T-helper 17 cell (primary cell): ENCODE measurements at places on chromosomes 4 and X. TPM values are rescaled to one million over a fixed set of nuclear protein-coding genes. Genes with fewer than 3 reads are reported as not detected.

Gene ADH5
- 39.5 TPM for total RNA-seq

Gene CLNK
- 0.12 TPM for total RNA-seq

Gene JCHAIN
- 2.8 TPM for total RNA-seq

GRCh38 chrX:81195712-81196111 is 6.0 kb downstream of the HMGN5 start:
- peak; percentile 26 for DNase-seq
- H3K27ac ChIP-seq: no peak overlapping the region

DNA sequence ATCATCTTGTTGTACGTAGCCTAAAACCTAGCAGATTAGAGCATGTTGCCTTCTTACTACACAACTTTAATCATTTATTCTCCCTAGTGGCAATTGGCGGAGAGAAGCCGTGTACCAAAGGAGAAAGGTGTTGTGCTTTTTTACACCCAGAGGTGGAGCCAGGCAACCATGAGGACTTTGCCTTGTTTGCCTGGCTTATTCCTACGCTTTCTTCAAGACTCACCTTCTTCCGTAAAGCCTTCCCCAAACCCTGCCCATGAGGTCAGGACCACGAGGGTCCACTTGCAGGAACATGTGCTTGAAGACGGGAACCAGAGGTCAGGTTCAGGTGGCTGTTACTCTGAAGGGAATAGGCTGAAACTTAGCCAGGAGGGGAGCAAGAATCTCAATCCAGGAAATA is 290.5 kb downstream of the RAB28 start:
- H3K4me1 ChIP-seq: no peaks in the 10 kb centered on the region
- no peaks in the 10 kb centered on the region for H3K27me3 ChIP-seq
- H3K4me3 ChIP-seq: no peak overlapping the region
- H3K27ac ChIP-seq: no peak overlapping the region
- DNase-seq: no peak
- peaks cover 3% of the 10 kb centered on the region for H3K36me3 ChIP-seq

GRCh38 chr4:11456401-11456800 is 27.7 kb upstream of the HS3ST1 start:
- no peak overlapping the region for H3K27ac ChIP-seq
- H3K4me3 ChIP-seq: no peak overlapping the region
- H3K36me3 ChIP-seq: no peaks in the 10 kb centered on the region
- peaks cover 9% of the 10 kb centered on the region for H3K4me1 ChIP-seq

DNA sequence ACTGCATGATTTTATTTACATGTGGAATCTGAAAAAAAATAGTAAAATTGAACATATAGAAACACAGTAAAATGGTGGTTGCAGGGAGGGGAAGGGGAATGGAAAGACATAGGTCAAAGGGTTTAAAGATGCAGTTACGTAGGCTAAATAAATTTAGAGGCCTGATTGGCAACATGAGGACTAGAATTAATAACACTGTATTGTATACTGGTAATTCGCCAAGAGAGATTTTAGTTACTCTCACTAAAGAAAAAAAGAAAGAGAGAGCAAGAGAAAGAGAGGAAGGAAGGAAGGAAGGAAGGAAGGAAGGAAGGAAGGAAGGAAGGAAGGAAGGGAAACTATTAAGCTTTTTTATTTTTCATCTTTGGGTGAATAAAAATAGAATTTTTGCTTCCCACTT is 488.1 kb downstream of the PCDH10 start:
- no peaks in the 10 kb centered on the region for H3K27me3 ChIP-seq
- no peaks in the 10 kb centered on the region for H3K4me1 ChIP-seq
- no peak for DNase-seq
- H3K27ac ChIP-seq: no peak overlapping the region
- no peaks in the 10 kb centered on the region for H3K36me3 ChIP-seq
- H3K4me3 ChIP-seq: no peak overlapping the region

DNA sequence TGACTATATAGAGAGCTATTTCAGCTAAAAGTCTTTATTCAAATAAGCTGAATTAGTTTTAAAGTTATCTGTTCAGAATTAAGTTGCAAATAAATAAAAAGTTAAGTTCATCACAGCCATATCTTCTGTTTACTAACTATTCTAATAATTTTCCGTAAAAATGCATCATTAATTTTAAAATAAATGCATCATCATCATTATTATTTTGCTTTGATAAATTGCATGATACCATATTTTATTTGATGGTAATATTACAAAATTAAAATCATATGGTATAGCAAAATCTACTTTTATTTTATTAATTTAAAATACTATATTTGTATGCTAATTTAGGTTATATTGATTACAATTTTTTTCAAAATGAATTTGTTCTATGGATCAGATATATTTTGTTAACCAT is 357.3 kb upstream of the NDST4 start:
- H3K27ac ChIP-seq: no peak overlapping the region
- DNase-seq: no peak
- no peak overlapping the region for H3K4me3 ChIP-seq
- no peaks in the 10 kb centered on the region for H3K27me3 ChIP-seq
- H3K36me3 ChIP-seq: no peaks in the 10 kb centered on the region

- H3K4me3 ChIP-seq: no peak overlapping the region
- no peaks in the 10 kb centered on the region for H3K36me3 ChIP-seq
- no peak for DNase-seq
- H3K27ac ChIP-seq: no peak overlapping the region
- H3K4me1 ChIP-seq: no peaks in the 10 kb centered on the region
These were observed 75.5 kb downstream of the ANXA10 start for GRCh38 chr4:168167714-168168284.

DNA sequence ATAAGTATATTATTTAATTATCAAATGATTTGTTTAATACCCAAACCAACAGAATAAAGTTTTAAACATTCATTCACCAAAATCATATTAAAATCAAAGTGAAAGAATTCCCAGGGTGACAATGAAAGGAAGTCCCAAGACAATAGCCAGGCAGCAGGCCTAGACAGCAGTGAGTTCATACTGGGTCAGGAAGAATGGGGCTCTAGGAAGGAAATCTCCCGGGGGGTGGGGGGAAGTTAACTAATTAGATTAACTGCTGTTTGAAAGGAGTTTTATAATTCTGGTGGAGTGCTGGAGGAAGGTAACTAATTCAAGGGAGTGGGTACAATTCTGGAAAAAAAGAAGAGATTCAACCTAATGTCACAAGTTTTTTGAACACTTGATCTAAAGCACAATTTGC is 104.1 kb downstream of the ZAR1 start:
- H3K36me3 ChIP-seq: peaks cover 10% of the 10 kb centered on the region
- H3K27me3 ChIP-seq: no peaks in the 10 kb centered on the region
- DNase-seq: no peak
- H3K4me3 ChIP-seq: no peak overlapping the region
- peaks cover 12% of the 10 kb centered on the region for H3K4me1 ChIP-seq

- H3K36me3 ChIP-seq: no peaks in the 10 kb centered on the region
- H3K4me1 ChIP-seq: peaks cover 2% of the 10 kb centered on the region
- H3K27me3 ChIP-seq: no peaks in the 10 kb centered on the region
- peak overlapping the region; percentile 12 for H3K4me3 ChIP-seq
These were observed 39.0 kb upstream of the SLC7A3 start for GRCh38 chrX:70969635-70970481.
